ENCODE measurements at places on chromosomes 1 and 21.
A peak's percentile ranks its signal among the peaks of the same experiment; 100 is the strongest.

DNA sequence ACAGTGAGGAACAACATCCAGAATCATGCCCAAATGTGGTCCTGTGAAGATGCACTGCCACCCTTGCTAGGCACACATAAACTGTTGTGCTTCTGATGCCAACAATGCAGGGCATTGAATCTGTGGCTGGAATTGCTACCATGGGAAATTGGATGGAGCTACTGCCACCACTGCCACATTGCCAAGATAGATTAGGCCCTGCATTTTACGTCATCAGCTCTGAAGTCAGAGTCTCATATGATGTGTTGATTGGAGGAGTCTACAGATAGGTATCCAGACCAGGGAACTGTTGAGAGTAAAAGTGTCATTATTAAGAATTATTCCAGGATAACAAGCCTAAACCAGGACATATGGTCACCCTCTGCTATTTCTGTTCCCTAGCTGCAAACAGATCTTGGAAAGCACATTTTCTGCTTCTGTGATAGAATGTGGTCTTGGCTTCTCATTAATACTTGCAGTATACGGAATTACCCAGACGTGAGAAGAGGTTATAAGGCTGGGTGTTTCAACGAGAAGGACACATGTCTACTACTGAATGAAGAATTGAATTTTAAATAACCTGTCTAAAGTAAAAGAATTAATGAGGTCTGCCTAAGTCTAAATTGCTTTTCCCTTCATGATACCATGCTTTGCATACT is 106.6 kb downstream of the TNNI3K start:
- no peak for DNase-seq

- peak; percentile 95 for DNase-seq
Observed at GRCh38 chr1:211613108-211613947, 34.4 kb upstream of the SLC30A1 start.

DNA sequence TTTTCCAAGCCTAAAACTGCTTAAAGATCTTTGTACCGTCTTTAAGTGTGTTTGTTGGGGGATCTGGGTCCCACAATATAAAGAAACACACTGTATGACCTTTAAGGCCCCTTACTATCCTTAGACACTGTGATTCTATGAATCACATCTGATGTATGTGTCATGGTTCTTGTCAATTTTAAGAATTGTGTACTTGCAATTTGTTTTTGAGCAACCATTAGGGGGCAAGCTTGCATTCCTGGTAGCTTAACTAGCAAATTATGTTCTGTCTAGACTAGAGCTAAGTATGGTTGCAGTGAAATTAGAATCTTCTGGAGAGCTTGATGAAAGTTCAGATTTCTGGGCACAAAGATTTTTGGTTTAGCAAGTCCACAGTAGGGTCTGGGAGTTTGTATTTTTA is 219.5 kb downstream of the TPR start:
- no peak for DNase-seq

DNA sequence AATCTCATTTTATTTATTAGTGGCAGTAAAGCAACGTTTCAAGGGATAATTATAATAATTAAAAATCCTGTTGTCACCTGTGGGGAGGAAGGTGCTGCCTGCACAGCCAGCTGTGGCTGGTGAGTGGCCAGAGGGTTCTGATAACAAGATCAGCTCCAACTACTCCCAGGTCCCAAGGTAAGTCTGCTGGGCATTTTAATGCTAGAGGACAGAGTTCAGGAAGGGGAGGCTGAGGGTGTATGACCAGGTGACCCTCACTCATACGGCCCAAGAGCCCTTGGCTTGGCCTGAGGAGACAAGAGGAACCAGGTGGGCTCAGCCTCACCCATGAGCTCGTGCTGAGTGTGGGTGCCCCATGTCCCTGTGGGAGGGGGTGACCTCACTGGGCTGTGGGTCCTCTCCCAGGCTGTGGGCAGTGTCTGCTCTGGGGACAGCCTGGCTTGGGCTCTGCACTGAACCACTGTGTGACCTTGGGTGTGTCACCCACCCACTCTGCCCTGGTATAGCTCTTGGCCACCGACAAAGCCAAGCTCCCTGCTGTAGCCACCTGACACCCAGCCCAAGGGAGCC is 223.8 kb downstream of the PTPRU start:
- no peak for DNase-seq

DNA sequence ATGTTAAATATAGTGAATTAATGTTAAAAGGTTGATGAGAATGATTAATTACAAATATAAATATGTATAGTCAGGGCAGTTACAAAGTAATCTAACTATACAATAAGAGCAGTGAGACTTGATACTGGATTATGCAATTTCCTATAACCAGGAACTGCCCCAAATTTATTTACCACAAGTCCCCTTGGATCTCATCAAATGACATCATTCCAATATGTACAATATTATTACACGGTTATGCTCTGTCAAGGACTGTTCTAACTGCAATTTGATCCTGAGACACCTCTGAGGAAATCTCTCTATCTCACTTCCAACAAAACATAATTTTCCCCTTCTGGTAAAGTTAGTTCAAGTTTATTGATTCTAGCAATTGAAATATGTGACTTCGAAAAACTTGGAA is 917.6 kb downstream of the NCAM2 start:
- no peak for DNase-seq

DNA sequence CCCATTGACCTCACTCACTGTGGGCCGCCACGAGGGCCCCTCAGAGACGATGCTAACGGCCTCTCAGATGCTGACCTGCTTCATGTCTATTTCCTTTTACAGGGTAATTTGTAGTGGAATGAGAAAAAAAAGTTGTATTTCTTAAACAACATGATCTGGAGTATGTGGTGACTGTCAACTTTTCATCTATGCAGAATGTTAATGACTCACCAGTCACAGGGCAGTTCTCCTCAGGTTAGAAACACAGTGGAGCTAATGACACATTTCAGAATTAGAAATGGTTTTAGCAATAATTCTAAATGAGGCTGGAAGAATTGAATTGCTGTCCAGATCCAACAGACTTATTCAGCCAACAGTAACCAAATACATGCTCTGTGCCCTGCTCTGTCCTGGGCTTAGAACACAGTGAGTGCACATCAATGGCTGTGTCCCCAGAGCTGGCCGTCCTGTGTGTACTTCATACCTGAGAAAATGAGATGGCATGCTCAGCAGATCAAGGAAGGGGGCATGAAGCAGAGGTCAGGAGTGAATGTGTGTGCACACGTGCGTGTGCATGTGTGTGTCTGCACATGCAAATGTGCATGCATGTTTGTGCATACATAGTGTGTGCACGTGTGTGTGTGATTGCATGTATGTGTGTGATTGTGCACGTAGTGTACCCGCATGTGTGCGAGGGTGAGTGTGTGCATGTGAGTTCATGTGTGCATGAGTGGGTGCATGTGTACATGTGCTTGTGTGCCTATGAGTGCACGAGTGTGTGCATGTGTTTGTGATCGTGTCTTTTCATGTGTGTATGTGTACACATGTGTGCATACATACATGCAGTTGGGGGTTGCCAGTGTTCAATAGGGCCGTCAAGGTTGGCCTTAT is 145.3 kb downstream of the PCBP3 start:
- no peak for DNase-seq

Measured in sigmoid colon (tissue), 7 donors.